ENCODE measurements at places on chromosomes 2 and 18.

DNA sequence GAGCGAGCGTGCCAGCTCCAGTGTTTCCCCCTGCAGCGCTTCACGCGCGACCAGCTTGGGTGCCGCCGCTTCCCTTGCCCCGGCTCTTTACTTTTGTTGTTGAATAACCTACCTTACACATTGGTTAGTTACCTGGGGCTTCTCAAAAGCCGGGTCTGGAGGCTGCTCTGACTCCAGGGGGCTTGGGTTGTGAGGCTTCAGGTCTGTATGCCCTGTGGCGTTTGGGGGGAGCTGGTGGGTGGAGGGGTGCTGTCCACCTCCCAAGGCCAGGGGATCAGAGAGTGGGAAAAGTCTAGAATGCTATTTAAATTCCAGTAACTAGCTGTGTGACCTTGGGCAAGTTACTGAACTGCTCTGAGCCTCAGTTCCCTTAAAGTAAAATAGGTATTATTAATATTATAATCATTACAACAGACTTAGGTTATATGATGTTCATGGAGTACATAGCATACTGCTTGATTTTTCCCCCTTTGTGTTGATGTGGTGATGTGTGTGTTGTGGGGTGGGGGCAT lies 770 bp downstream of the LYPD6B start:
- no peak for DNase-seq

DNA sequence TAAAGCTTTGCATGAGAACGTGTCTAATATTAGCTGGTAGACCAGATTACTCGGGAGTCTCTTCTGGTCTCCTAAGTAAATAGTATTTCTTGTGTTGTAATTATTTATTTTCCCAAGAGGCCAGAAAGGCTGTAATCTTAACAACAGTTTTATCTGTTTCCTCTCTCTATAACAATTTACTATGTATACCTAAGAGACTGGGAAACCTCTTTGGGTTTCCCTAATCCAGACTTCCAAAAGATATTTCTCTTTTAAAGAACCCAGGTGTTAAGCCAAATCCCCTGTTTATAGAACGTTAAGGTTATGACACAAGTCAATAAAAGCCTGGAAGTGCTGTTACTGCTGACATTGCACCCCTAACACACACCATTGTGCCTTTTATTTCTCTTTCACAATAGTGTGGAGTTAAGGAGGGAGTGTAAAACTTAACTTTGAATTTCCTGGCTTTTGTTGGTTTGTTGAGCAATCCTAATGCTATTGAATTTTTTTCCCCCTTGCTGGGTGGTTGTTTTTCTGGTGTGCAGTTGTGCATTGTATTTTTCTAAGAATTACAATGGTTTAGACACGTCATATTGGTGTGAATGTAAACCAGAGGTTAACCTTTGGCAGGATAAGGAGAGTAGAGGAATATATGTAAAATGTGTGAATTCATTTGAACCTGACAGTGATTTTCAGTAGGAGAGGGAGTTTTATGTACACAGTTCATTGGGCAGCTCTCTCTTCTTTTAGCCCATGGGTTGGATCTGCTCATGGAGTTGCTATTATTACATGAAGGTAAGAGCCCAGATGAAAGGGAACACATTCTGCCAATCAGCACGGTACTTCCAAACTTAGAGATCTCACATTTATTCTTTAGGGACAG lies 192.8 kb downstream of the MTX2 start:
- DNase-seq: no peak

DNA sequence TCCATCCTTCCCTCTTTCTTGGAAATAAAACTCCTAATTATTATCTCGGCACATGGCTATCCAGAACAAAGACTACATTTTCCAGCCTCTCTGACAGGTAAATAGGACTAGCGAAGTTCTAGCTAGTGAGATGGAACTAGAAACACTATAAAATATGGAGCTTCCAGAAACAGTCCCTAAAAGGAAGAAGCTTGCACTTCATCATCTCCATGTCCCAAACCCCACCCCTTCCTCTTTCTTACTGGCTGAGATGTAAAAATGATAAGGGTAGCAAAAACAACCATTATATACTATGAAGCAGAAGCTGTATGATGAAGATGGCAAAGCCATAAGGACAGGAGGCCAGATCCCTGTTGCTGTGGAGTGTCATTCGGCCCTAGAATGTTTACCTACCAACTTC lies 11.7 kb upstream of the ACTR2 start:
- no peak for DNase-seq

DNA sequence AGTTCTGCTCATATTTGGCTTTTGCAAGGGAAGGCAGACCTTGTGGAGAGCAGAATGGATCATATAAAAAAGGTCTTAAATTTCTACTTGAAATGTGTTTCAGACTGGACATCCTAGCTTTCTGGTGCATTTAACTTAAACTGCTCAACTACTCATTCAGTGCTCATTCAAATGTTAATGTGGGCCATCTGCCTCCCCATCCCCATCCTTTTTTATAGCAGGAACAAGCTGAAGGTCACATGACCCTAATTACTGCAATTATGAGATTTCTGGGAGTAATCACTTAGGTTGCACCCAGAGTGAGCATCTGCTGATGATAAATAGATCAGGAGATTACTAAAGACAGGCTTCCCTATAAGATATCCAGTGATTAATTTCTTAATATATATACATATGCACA lies 96.1 kb downstream of the MAP2 start:
- peak; percentile 65 for DNase-seq

DNA sequence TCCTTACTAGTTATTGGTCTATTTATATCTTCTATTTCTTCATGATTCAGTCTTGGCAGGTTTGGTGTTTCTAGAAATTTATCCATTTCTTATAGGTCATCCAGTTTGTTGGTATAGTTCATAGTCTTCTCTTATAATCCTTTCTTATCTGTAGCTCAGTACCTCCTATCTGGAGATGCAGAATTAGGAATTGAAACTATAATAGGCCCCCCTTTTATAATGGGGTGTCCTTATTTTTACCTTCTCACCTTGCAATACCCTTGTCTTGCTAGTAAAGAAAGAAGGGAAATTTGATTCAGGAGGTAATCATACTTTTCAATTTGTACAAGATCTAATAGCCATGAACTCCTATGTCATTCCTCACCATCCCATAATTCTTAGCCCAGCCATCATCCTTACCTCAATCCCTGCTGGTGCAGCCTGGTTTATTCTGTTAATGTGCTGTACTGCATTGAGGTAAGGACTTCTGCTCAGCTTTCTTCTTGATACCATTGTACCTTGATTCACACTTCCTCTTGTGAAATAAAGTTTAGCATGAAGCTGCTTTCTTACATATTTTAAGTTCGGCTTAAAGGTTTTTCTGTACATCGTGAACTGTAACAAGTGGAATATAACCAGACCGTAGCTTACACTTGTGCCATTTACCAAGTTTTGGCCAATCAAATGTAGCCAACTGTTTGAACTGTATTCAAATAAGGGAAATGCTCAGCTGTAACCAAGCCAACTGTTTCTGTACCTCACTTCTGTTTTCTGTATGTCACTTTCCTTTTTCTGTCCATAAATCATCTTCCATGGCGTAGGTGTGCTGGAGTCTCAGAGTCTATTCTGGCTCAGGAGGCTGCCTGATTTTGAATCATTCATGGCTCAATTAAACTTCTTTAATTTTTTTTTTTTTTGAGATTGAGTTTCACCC lies 40.1 kb upstream of the PTH2R start:
- no peak for DNase-seq

DNA sequence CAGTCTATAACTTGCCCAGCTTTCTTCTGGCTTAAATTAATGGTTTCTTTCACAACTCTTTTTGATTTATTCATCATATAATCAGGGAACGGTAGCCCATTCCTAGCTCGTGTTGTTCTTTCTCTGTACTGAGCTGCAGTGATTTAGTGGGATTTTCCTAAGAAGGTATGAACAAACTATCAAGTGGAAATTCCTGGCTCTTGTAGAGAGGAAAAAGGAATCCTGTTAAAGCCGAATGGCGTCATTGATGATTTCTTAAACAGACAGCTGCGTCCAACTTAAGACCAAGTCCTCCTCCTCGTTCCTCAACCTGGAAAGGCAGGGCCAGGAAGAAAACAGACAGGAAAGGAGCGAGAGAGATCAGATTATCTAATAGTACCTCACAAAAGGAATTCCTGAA lies 69.2 kb upstream of the CABLES1 start:
- DNase-seq: no peak

GRCh38 chr2:134919341-134920210 lies 954 bp downstream of the CCNT2 start:
- DNase-seq: peak; percentile 27

DNA sequence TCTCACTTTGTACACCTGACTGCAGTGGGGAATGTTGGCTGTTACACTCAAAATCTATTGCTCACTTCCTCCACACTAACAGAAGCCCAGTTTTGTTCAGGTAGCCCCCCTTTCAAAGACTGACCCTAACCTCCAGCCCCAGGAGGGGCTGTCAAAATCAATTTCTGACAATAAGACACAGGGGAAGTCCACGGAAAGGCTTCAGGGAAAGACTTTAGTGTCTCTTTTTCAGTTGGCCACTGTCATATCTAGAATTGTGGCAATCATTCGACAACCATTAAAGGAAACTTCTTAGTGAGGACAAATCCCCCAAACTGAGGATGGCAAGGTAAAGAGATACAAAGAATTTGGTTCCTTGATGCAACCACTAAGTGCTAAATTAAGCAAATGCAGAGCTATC lies 59.0 kb downstream of the BARD1 start:
- no peak for DNase-seq

GRCh38 chr2:43593254-43593653 lies 2.6 kb downstream of the THADA start:
- DNase-seq: no peak

GRCh38 chr2:158004126-158004764 lies 97.4 kb upstream of the UPP2 start:
- DNase-seq: no peak

All from COR-L47 (cell line).